ENCODE measurements at places on chromosomes 1 and 21. TPM values are rescaled to one million over a fixed set of nuclear protein-coding genes. Genes with fewer than 3 reads are reported as not detected.

- peaks cover 59% of the 10 kb centered on the region for H3K4me1 ChIP-seq
- no peak overlapping the region for H3K4me3 ChIP-seq
- no peak for DNase-seq
- H3K27ac ChIP-seq, result no peak overlapping the region
Measured at GRCh38 chr1:46612937-46613660, 3.5 kb downstream of the MOB3C start.

DNA sequence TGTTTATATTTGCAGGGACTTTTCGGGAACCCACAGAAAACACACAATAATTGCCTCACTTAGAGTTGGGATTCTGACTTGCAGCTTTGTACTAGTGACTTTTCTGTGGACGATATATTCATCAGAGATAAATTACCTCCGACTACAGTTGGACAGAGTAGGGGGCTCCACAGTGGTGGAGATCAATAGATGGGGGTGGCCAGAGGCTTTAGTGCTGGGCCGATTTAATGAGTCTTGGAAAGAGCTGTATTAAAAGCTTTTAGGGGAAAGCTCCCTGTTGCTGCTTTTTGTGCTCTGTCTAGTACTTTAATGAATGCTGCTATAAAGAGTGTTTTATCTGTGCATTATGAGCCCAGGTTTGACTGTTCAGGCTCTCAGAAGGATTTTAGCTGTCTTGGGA, 359.2 kb upstream of the DPYD start:
- H3K36me3 ChIP-seq, result no peaks in the 10 kb centered on the region
- H3K27me3 ChIP-seq, result no peaks in the 10 kb centered on the region
- H3K4me3 ChIP-seq, result no peak overlapping the region
- no peak for DNase-seq
- H3K27ac ChIP-seq, result no peak overlapping the region

DNA sequence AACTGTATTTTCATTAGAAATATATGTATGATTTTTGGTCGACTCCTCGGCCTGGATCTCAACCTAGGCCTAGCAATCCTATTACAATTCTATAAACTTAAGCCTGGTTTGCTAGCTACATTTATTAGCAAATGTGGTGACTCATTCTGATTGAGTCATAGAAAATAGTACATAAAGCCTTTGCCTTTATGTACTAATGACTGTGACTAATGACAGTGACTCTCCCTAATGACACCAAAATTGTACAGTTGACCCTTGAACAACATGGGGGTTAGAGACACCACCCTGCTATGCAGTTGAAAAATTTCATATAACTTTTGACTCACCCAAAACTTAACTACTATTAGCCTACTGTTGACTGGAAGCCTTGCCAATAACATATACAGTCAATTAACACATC, 78.9 kb downstream of the CLEC20A start:
- DNase-seq, result no peak
- peaks cover 3% of the 10 kb centered on the region for H3K36me3 ChIP-seq
- no peaks in the 10 kb centered on the region for H3K4me1 ChIP-seq
- no peak overlapping the region for H3K4me3 ChIP-seq

CHIT1 gene
- 1.0 TPM for total RNA-seq

GRCh38 chr1:21669258-21670058, at the start of gene RAP1GAP:
TSS of gene RAP1GAP (minus strand) at chr1:21669357. CDS start at chr1:21620032, 49,325 bp downstream.
- no peaks in the 10 kb centered on the region for H3K36me3 ChIP-seq
- H3K4me1 ChIP-seq, result peaks cover 2% of the 10 kb centered on the region
- no peak within 1 kb of the TSS for H3K27ac ChIP-seq

DNA sequence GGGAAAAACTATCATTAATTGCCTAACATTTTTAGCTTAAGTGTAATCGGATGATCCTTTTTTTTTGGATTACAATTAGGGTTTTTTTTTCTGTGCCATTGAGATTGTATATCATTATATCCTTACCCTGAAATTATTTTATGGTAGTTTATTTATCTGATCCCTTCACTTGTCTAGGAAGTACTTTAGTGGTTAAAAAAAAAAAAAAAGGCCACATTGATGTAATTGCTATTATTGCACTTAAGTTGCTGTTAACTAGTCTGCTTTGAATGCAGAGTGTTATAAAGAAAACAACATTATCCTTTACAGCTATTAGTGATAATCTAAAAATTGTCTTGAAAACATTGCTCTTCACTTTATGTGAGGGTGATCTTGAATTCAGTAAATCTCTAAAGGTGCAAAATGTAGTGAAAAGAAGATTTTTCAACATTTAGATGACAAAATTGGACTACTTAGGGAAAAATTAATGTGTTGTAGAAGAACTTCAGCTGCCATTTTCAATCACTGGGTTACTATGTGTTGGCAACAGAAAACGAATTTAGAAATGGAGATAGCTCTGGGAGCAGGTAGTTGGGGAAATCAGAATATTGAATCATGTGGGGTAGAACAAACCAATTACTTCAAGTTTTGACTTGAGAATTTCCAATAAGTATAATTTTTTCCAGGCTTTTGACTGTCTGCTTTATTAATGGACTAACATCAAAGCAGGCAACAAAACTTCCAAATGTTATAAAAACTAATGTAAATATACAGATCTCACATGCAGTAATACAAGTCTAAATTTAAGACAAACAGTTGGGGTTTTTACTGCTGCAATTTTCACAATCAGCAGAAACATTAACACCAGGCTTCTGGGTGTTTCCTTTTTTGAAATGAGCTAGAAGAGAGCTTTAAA, 5.0 kb downstream of the ADGRL2 start:
- H3K27me3 ChIP-seq, result peaks cover 18% of the 10 kb centered on the region
- no peak for DNase-seq
- H3K36me3 ChIP-seq, result no peaks in the 10 kb centered on the region
- H3K4me3 ChIP-seq, result no peak overlapping the region
- no peak overlapping the region for H3K27ac ChIP-seq

DNA sequence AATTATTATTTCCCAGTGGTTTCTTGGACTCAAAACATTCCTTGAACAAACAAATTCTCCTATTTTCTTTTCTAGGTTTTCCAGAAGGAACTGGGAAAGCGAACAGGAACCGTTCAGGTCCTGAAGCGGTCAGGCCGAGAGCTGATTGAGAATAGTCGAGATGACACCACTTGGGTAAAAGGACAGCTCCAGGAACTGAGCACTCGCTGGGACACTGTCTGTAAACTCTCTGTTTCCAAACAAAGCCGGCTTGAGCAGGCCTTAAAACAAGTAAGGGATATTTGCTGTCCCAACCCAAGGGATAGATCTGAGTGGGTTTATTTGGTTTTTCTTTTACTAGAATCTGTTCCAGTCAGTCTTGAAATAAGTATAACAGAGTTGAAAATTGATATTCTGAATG, 39.4 kb upstream of the BMP8A start:
- peaks cover 13% of the 10 kb centered on the region for H3K36me3 ChIP-seq
- H3K4me1 ChIP-seq, result peaks cover 2% of the 10 kb centered on the region
- no peak overlapping the region for H3K27ac ChIP-seq
- no peak for DNase-seq
- H3K4me3 ChIP-seq, result no peak overlapping the region

NBPF4 gene
- total RNA-seq, result not detected
